ENCODE measurements at places on chromosomes 1 and 21. TPM values are rescaled to one million over a fixed set of nuclear protein-coding genes. Genes with fewer than 3 reads are reported as not detected.

Gene CELF3
- total RNA-seq, result 71.4 TPM

Gene ANGPTL3
- total RNA-seq, result not detected

Gene LRRC47
- 31.9 TPM for total RNA-seq

Gene TEX38
- total RNA-seq, result not detected

Gene RGS4
- 2.2 TPM for total RNA-seq

Gene GUCA2B
- total RNA-seq, result not detected

Gene CFHR2
- not detected for total RNA-seq

Gene METTL13
- total RNA-seq, result 21.6 TPM

Gene NUDT4B
- total RNA-seq, result 10.3 TPM

Gene GUCA2A
- total RNA-seq, result not detected

Gene SYCP1
- total RNA-seq, result not detected

Gene KIF17
- total RNA-seq, result 5.9 TPM

Gene EPRS1
- total RNA-seq, result 153 TPM

Gene TDRD5
- 1.9 TPM for total RNA-seq

Gene CD101
- 4.4 TPM for total RNA-seq

Gene KRTAP20-1
- total RNA-seq, result not detected

Gene DIO1
- not detected for total RNA-seq

Gene FAM167B
- total RNA-seq, result not detected

Gene GBP1
- total RNA-seq, result 0.63 TPM

Gene CHRM3
- total RNA-seq, result 71.1 TPM

Gene CD52
- total RNA-seq, result not detected

Gene VTCN1
- 0.31 TPM for total RNA-seq

Gene ETV3L
- not detected for total RNA-seq

Gene TINAGL1
- 1.6 TPM for total RNA-seq

Gene S100A8
- total RNA-seq, result 1.6 TPM

Gene RCC1
- 13.8 TPM for total RNA-seq

Gene MCOLN3
- total RNA-seq, result not detected

Gene FCGR3B
- 0.63 TPM for total RNA-seq

Gene ANKRD35
- 1.6 TPM for total RNA-seq

Gene HSD3B1
- not detected for total RNA-seq

Gene ATAD3C
- total RNA-seq, result not detected

Gene SLC22A15
- 13.1 TPM for total RNA-seq

Gene SCCPDH
- 54.5 TPM for total RNA-seq

Gene CFAP298
- 28.2 TPM for total RNA-seq

Gene TEX50
- not detected for total RNA-seq

Gene ZBTB8OS
- 34.7 TPM for total RNA-seq

Gene FAM229A
- 5.0 TPM for total RNA-seq

Gene DNAH14
- 19.1 TPM for total RNA-seq

Gene UQCRH
- total RNA-seq, result 177 TPM

Gene DPYD
- total RNA-seq, result 65.7 TPM

Gene HSPA6
- 0.94 TPM for total RNA-seq

Gene C1orf210
- total RNA-seq, result not detected

Gene COL11A1
- 48.2 TPM for total RNA-seq

Gene FAM163A
- total RNA-seq, result 0.31 TPM

Gene HHAT
- 3.4 TPM for total RNA-seq

Gene PLA2G4A
- total RNA-seq, result 0.94 TPM

Gene HMCN1
- total RNA-seq, result 3.4 TPM

Gene AKR7A2
- total RNA-seq, result 29.4 TPM

Gene CR1L
- not detected for total RNA-seq

Gene SLC16A4
- total RNA-seq, result 4.7 TPM
